RKO (cell line): ENCODE measurements at places on chromosomes 5 and 9.
A peak's percentile ranks its signal among the peaks of the same experiment; 100 is the strongest.

- no peak for DNase-seq
Observed at GRCh38 chr9:71549023-71549422, 219.3 kb downstream of the CEMIP2 start.

DNA sequence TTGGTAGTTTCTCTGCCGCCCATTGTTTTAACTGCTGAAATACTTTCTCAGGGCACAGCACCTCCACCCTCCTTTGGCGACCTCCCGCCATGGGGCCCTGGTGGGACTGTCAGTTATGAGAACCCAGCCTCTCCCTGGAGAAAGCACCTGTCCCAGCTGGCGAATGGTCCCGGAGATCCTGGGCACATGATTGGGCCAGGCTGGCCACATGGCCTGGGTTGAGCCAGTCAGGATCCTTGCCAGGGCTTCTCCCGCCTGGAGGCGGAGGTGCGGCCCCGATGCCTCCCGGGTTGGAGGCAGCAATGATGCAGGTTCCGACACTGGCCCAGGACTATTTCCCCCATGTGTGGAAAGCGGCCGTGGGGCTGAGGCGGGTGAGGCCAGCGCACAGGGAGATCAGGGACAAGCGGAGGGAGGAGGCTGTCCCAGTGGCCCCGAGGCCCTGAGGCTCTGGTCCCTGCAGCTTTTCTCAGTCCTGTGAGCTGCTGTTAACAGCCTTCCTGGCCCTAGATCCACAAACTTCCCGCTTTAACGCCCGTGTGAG is 13.6 kb downstream of the UNC5A start:
- DNase-seq = no peak

GRCh38 chr5:78293851-78294247 is 649 bp downstream of the AP3B1 start:
- peak; percentile 25 for DNase-seq

- no peak for DNase-seq
Observed at GRCh38 chr5:135136546-135136945, 102.5 kb upstream of the PITX1 start.

DNA sequence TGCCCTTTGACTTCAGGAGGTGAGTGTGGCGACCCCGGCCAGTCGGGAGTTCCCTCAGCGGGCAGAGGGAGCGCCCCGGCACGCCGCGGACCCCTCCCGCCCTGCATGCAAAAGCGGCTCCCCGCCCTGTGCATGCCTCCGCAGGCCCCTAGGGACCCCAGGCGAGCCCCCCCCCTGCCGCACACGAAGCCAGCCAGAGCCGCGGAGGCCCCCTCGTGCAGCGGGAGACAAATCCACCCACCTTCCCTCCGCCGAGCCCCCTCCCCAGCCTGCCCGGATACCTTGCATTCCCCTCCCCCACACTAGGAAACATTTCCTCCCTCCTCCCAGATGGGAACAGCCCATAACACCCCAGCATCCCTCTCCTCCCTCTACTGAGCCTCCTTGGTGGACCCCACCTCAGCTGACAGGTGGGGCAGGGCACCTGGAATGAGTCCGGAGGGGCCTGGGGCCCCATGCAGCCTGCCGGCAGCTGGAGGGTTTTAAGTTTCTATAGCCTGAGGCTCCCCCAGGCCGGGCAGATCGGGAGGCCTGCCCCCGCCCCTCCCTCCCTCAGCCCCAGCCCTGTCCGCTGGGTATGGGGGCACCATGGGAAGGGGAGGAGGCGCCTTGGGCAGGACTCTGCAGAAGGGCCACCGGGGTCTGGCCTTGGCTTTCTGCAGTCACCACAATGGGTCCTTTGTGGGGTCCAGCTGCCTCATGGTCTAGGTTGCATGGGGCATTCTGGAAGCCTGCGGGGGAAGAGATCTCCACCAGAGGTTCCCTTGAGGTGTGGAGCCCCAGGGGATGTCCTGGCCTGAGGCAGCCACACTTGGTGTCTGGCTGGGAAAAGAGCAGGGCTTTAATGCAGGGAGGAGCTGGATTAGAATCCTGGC is 601 bp downstream of the ERGIC1 start:
- DNase-seq = peak; percentile 25

- DNase-seq = peak; percentile 7
Observed at GRCh38 chr5:169100735-169101075, 200.2 kb downstream of the SLIT3 start.

- DNase-seq = no peak
Observed at GRCh38 chr5:81607693-81608092, 143.2 kb downstream of the SSBP2 start.

DNA sequence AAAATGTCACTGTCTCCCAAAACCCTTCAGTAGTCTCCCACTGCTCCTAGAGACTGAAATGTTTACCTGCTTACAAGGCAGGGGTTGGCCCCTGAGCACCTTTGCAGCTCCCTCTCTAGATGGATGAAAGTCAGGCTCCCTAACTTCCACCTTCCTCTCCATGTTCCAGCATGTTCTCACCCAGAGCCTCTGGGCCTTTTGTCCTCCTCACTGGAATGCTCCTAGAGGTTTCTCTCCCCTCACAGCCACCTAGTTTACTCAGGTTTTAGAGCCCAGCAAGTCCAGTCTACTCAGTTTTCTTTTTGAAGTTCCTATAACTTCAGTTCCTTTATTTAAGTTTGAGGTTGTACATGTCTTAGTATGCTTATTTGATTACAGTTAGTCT is 815 bp upstream of the URM1 start:
- no peak for DNase-seq

- no peak for DNase-seq
Observed at GRCh38 chr5:11904265-11904906, at the start of gene CTNND2. TSS of gene CTNND2 (minus strand) at chr5:11904446. CDS start at chr5:11903853, 593 bp downstream.

DNA sequence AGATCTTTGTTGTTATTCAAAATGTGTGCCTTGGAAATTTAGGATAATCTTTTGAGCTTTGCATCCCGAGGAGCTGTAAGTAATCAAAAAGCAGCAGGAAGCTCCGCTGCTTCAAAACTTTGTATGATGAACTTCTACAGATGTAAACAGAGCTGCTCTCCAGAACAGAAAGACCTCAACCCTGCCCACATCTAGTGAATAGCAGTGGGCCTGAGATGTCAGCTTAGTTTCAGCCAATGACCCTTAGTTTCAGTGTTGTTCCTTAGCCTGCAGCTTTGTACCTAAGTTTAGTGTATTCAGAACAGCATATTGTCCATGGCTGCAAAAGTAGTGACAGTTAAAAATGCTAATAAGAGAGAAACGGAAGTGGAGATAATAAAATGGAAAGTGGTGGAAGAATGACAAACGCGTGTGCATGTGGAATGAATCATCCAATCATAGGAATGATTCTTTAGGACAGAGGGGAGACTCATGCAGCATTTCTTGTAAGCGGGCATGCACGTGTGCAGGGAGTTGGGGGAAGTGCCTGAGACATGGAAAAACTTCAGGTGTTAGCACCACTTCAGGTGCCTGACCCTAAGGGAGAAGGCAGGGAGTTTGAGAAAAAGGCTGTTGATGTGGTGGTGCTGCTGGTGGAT is 24.9 kb downstream of the SNX24 start:
- DNase-seq = no peak

DNA sequence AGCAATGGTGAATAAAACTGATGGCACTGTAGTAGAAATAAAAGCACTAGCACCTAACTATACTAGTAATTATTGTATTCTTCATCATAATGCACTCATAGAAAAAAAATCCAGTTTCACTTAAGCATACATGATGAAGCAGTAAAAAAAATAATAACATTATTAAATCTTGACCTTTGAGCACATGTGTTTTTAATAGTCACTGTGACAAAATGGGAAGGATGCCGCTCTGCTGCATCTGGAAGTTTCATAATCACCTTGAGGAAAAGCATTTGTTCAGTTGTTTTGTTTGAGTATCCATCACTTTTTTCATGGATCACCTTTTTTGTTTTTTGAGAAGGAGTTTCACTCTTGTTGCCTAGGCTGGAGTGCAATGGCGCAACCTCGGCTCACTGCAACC is 13.2 kb downstream of the OR2K2 start:
- no peak for DNase-seq

DNA sequence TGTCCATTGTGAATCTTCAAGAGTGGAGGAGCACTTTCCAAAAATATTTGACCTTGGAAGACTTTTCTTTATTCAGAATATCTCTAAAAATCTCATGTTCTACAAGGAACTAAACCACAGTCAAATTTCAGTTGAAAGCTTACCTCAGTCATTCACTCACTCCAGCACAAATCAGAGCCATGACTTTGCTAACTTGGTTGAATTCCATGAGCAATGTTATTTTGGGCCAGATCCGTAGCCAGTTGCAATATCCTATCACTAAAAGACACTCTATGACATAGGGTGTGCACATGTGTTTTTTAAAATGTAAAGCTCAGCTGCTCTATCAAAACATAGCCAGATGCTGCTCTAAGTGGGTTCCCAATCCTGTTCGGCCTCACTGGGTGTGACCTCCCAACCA is 156.1 kb upstream of the ANKRD55 start:
- no peak for DNase-seq

DNA sequence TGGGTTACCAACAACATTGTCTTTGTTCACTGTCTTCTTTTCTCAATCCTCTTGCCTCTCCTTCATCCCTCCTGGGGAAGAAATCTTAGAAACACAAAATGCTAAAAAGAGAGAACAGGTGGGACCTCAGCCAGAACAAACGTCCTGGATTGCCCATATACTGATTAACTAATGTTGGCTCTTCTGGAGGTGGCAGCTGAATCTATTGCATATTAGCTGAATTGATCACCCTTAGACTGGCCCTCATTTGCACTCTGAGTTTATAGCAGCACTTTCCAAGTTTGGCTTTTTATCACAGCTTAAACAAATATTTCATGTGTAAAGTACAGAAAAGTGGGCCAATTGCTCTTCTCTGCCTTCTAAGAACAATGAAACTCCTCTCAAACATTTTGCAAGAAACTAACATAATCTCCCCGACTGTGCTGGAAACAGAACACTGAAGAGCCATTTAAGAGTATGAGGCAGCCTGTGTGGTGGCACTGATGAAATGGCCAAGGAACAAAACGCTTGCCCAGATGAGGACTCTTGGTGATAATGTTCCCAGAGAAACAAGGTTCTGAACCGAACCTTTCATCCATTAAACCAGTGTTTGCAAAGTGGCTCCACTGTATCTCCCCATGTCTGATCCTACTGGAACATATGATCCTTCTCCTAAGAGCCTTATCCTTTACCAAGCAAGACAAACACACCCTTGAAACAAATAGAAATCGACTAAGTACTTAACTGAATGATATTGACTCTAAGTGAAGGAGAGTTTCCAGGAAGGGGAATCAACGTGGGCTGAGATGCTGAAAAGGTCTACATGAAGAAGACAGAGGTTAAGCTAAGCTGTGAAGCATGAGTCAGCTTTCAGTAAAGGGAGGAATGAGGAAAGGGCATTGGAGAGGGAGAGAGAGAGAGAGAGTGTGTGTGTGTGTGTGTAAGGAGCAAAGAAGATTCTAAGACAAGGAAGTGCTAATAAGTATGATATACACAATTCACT is 83.2 kb upstream of the LIFR start:
- DNase-seq = no peak

GRCh38 chr5:79834754-79835714 is 145.4 kb downstream of the CMYA5 start:
- DNase-seq = no peak

- DNase-seq = peak; percentile 8
Observed at GRCh38 chr9:69857131-69857530, 36.5 kb downstream of the CFAP95 start.

- peak; percentile 62 for DNase-seq
Observed at GRCh38 chr9:89137542-89138462, 40.8 kb downstream of the SHC3 start.

DNA sequence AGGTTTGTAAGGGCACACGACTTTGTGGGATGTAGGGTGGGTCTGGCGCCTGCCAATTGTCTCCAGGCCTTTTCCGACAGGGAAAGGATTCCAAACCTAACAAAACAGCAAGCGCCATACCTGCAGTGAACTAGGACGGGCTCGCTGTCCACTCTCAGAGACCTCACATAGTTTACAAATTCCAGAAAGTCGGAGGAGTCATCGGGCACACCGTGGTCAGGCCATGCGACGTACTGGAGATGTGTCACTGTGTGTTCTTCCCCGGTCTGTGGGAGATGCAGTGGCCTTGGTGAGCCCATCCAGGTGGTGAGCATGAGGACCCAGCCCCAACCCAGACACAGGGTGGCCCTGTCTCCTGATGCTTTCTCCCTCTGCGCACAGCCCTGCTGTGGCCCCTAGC is 61.3 kb upstream of the EPB41L4B start:
- DNase-seq = no peak

DNA sequence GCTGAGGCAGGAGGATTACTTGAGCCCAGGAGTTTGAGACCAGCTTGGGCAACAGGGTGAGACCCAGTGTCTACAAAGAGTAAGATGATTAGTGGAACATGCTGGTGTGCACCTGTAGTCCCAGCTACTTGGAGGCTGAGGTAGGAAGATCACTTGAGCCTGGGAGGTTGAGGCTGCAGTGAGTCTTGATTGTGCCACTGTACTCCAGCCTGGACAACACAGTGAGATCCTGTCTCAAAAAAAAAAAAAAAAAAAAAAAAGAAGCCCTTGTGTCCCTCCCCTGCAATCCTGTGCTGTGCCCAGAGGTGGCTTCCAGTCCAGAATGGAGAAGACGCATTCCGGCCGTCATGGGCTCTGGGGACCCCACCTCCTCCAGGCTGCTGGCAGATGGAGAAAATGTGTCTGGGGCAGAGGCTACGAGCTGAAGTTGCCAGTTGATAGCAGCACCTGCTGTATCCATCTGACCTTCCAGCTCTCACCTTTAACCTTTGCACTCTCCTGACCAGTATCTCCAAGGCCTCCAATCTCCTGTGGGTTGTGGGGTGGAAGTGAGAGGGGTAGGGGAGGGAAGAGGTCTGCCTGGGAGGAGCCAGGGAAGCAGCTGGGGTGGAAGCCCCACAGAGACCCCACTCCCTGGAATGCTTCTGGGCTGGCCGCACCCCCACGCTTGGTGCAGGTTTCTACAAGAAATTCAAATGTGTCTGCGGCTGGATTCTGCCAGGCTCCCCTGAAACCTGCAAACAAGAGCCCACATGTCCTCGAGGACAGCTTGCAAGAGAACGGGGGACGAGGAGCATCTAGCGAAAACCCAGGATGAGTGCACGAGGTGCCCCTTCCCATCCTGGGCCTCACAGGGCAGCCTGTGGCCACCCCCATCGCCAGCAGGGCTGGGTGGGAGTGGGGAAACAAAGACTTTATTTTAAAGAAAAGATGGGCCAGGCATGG is 148.3 kb upstream of the IER5L start:
- no peak for DNase-seq
